ENCODE measurements at places on chromosomes 12 and 14. TPM values are rescaled to one million over a fixed set of nuclear protein-coding genes. Genes with fewer than 3 reads are reported as not detected.

Gene BMP4
- total RNA-seq, result 23.7 TPM

Gene SLC10A1
- total RNA-seq, result not detected

Gene CCDC60
- not detected for total RNA-seq

Gene OAS2
- 11.9 TPM for total RNA-seq

Gene CFAP54
- 4.2 TPM for total RNA-seq

Gene LMO3
- 45.4 TPM for total RNA-seq

Gene DPPA3
- total RNA-seq, result not detected

Gene RD3L
- total RNA-seq, result not detected

Gene SDSL
- 9.0 TPM for total RNA-seq

GRCh38 chr12:2292560-2292959 is 239.8 kb downstream of the CACNA1C start:
- no peak for DNase-seq

DNA sequence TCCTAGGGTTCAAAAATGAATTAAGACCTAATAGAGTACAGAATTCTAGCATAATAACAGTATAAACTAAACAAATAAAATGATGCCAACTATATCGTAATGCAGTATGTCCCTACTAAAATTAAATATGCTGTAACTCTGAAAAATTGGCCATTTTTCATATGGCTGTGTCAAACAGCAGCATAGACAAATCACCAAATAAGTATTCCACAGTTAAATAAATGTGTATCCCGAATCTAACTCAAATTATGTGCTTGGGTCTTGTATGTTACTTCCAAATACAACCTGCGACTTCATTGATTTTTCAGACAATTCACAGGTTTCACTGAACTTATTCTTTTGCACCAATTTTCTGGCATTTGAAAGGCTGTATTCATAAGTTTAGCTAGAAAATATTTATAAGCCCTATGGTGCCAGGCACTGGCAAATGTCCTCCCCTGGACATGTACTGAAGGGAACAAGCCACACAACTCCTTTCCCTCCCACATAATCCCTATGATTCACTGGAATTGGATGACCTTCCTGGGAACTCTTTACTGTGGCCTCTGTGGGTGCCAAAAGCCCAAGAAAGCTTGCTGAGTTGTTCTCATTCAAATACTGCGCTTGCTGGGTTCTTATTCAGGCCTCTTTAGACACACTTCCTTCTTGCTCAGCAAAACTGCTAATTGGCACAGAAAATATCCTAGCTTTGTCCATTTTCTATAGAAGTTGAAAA is 108.8 kb downstream of the KITLG start:
- no peak for DNase-seq

GRCh38 chr14:23160924-23161522 is 22.4 kb downstream of the SLC7A8 start:
- DNase-seq, result no peak

DNA sequence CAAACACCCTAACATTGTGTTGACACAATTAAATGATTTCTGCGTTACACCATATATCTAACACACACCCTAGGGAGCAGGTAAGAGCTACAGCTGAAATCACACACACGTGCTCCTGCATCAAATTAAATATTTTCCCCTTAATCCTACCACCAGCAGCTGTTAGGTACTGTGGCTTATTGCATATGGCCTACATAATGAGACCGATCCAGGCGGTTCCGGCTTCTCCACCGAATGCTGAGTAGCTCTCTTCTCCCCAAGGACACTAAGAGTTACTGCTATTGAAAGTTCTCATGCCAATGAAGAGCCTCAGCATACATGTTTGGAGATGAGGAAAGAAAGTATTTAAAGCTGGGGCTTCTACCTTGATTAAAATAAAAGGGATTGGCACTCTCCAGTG is 472.2 kb upstream of the STXBP6 start:
- no peak for DNase-seq

DNA sequence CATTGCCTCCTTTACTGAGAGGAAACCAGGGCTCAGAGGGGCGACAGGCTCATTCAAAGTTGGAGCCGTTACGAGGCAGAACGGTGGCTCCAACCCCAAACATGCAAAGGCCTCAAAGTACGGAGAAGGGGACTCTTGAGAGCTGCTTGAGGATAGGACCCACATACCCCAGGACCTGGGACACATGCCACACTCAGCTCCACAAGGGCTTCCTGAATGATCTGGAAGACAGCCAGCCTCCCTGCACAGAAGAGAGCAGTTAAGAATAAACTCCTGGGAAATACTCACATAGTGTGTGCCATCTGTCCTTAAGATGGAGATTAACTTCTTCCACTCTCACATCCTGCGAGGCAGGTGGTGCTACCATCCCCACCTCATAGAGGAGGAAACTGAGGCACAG is 26.6 kb upstream of the NXPH4 start:
- DNase-seq, result no peak

- no peak for DNase-seq
Measured at GRCh38 chr12:114852976-114853529, 169.1 kb upstream of the TBX3 start.

- DNase-seq, result no peak
Measured at GRCh38 chr14:77825895-77826519, 26.1 kb downstream of the ADCK1 start.

GRCh38 chr12:131210506-131211339 is 257.0 kb downstream of the ADGRD1 start:
- no peak for DNase-seq

GRCh38 chr14:73945159-73945670 is 4.7 kb downstream of the FAM161B start:
- DNase-seq, result no peak

DNA sequence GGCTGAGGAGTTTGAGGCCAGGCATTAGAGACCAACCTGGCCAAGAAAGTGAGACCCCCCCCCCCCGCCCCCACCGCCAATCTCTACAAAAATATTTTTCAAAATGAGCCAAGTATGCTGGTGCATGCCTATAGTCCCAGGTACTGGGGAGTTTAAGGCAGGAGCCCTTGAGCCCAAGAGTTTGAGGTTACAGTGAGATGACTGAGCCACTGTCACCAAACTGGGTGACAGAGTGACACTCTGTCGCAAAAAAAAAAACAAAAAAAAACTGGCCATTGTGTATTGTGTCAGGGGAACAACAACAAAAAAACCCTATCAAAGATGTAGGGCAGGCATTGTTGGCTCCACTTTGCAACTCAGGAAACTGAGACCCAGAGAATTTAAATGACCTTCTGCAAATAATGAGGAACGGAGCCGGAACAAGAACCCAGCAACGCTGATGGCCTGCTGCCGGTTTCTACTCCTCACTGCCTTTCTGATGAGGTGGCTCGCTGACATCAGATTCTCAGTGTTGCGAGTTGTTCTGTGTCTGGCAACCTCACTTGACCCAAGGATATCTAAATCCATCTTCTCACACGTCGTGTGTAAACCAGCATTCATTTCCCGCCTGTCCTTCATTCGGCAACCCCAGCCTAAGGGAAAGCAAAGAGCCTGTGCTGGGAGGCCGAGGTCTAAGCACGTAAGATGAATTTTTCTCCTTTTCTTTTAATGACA is 195.2 kb upstream of the CRY1 start:
- DNase-seq, result no peak

DNA sequence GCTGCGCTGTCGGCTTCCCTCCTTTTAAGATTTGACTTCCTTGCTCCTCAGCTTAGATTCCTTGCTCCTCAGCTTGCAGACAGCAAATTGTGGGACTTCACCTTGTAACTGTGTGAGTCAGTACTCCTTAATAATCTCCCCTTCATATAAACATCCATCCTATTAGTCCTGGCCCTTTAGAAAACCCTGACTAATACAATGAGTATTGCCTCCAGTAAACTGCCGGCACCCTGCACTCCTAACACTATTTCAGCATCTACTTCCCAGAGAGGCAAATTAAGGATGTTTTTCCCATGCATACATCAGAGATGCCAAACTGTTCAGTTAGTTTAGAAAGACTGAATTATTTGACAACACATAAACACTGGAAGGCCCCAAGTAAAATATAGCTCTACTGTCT is 611.3 kb upstream of the TMEM132C start:
- DNase-seq, result no peak

GRCh38 chr14:53946404-53947093 is 10.1 kb downstream of the BMP4 start:
- no peak for DNase-seq

- DNase-seq, result no peak
Measured at GRCh38 chr12:106289196-106289681, 13.3 kb upstream of the TCP11L2 start.

DNA sequence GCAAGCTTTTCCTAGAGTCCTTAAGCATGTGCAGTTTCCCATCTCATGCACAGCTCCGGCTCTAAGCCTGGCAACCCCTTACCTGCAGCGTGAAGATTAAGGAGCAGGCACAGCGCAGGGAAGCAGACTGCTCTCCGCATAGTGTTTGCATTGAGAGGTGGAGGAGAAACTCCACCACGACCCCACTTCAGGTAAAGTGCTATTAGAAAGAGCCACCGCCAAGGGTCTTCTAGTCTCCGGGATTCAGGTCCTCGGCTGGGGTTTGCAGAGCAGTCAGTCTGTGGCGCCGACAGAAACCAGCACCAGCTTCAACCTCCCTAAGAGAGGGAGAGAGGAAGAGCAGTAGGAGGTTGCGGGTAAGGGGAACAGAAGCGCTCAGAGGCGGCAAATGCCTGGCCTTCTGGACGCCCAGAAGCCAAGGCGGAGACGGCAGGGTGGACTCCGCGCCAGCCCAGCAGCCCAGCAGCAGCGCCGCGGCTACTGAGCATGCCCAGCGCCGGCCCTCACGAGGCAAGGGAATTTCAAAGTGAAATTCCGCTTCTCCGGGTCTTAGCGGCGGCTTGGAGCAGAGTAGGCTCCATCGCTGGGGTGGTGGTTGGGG is at the start of gene PTPRR:
Gene PTPRR (minus strand): TSS at position 488 of the 601 bp plus-strand sequence. CDS start 348 bp downstream, at position 140.
- no peak for DNase-seq

GRCh38 chr14:101992708-101993107 is 28.3 kb downstream of the DYNC1H1 start:
- DNase-seq, result no peak

All from thoracic aorta (tissue), 2 donors.